ENCODE measurements at places on chromosomes 7 and 10. TPM values are rescaled to one million over a fixed set of nuclear protein-coding genes. Genes with fewer than 3 reads are reported as not detected.

CPN1 gene
- polyA plus RNA-seq, result not detected

GTPBP4 gene
- 6.9 TPM for polyA plus RNA-seq

PNLIPRP3 gene
- polyA plus RNA-seq, result not detected

NODAL gene
- polyA plus RNA-seq, result not detected

SEC23IP gene
- 5.5 TPM for polyA plus RNA-seq

TCAF1 gene
- 9.1 TPM for polyA plus RNA-seq

C7orf33 gene
- polyA plus RNA-seq, result not detected

SHH gene
- 0.35 TPM for polyA plus RNA-seq

TMEM196 gene
- polyA plus RNA-seq, result 1.3 TPM

WNT8B gene
- 0.14 TPM for polyA plus RNA-seq

ZNF804B gene
- polyA plus RNA-seq, result 0.42 TPM

HOXA2 gene
- polyA plus RNA-seq, result 0.28 TPM

DNA sequence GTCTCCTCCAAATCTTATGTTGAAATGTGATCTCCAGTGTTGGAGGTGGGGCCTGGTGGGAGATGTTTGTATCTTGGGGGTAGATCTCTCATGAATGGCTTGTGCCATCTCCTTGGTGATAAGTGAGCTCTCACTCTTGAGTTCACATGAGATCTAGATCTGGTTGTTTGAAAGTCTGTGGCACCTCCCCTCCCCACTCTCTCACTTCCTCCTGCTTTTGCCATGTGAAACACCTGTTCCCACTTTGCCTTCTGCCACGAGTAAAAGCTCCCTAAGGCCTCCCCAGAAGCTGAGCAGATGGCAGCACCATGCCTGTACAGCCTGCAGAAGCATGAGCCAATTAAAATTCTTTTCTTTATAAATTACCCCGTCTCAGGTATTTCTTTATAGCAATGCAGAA lies 23.5 kb downstream of the TMEM229A start:
- no peak for DNase-seq

DNA sequence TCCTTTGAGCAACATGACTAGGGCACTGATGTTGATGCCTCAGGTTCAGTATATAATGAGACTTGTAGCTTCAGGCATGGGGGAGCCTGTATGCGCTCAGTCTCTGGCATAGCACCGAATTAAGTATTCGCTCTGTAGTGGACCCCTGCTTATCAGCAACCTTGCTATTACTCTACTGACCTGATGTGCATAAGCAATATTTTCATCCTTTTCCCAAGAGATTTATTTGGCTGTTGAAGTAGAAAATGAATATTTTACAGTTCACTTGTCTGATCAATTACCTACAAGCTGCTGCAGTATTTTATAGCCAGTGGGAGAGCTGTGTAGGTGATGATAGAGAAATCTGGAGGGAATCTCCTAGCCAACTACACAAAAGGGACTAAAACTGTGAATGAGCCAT lies 781.6 kb upstream of the PHF14 start:
- DNase-seq, result no peak

DNA sequence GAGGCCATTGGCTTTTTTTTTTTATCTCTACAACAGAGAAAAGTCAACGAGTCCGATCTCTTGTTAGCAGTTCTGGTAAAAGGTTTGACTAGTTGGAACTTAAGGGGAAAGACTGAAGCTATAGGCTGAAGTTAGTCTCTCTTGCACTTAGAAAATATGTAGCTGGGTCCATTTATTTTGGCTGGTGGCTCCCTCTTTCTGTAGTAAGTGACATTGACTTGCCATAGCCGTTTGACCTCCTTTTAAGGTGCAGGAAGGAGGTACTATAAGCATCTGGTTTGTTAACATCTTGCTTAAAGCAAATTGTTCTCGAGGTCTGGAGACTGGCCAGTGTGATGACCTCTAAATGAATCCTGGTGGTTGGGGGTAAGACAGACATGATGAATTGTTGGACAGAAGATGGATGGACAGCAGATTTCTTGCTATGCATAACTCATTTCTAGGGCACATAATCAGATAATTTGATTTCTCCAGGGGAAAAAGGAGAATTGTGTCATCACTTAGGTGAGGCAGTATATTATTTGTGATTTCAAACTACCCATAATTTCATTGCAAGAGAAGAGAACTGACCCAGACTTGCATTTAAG lies 356.3 kb upstream of the GALNT17 start:
- no peak for DNase-seq

- DNase-seq, result no peak
These were observed 85.7 kb downstream of the LRGUK start for GRCh38 chr7:134212576-134213546.

DNA sequence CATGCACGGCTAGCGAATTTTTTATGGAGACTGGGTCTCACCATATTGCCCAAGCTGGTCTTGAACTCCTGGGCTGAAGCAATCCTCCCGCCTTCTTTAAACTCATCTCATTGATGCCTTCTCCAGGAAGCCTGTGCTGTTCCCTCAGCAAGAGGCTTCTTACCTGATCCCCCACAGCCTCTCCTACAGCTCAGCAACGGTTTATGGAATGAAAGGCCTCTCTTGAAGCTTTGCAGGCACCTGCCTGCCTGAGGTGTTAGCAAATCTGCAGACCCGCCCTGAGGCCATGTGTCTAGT lies 468 bp upstream of the TRIM56 start:
- DNase-seq, result no peak

DNA sequence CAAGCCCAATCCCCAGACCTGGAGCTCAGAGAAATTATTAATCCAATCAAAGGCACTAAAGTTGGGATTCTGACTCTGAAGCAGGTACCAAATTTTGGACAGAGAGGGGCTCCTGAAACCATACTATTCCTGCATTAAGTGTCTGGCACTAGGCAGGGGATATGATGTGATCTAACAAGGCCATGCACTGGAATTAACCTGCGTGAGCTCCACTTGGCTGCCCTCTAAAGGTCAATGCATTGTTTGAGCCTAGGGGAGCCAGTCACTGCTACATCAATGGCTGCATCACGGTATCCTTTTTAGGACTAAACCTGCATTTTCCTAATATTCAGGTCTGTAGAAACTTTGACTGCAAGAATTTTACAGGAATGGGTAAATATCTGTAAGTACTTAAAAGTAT lies 42.1 kb downstream of the ST8SIA6 start:
- DNase-seq, result no peak

DNA sequence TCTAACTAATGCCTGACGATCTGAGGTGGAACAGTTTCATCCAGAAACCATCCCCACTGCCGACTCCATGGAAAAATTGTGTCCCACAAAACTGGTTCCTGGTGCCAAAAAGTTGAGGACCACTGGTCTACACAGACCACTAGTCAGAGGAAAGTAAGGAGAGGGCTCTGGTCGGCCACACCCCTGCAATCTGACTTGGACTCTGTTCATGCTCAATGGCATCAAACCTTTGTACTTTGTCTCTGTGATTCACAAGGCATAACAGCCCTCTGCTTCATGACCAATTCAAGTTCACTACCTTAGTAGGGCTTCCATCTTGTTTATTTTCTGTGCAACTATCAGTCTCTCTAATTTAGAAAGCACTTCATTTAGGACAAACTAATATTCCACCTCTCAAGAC lies 1.8 kb downstream of the TUBAL3 start:
- DNase-seq, result no peak

DNA sequence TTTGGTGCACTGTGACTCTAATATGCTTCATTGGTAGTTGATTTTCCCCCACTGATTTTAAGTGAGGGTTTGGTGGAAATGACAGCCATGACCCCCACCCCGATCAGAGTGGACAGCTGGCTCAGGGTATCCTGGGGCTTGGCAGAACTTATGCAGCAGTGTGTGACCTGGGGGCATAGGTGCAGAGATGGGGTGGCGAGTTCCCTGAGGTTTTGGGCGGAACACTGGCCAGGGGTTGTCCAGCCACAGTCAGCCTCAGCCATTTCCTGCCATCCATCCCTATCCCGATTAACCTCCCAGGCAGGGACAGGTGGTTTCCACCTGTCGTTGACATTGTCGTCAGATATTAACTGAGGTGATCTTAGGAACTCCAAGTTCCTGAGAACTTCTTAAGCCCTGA lies 155.8 kb upstream of the CHST15 start:
- no peak for DNase-seq

DNA sequence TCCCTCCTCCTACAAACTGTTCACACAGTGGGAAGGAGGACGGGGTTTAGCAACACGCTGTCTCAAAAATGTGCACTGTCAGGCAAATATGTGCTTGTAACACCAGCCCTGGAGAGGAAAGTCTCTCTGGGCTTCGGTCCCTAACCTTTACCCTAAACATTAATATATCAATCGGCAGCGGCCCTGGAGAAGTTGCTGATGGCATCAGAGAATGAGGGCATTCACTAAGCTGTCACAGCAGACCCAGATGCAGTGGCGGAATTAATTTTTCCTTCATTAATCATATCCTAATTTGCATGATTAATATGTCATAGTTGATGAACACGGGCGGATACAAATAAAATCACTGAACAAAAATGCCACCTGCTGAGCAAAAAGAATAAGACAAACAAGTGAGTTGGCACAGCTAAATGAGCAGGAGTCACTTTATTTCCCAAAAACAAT lies 45.2 kb upstream of the INSIG1 start:
- DNase-seq, result no peak

DNA sequence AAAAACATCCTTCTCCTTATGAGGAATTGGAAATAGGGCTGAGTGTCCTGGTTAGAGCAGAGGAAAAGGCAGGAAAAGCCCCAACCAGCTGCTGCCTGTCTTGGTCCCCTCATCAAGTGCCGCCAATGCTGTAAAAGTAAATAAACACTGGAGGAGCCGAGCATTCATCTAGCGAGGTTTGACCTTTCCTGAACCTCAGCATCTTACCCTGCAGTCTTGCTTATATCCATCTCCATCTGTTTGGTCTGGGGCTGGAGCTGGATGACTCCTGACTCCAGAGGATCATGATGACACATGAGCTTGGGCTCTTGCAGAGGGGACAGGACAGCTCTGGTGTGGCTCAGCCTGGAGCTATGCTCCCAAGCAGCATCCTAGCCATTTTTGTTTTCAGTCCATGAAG lies 501.1 kb downstream of the TNS3 start:
- no peak for DNase-seq

- no peak for DNase-seq
These were observed 129.8 kb downstream of the GPR158 start for GRCh38 chr10:25304606-25305005.

GRCh38 chr7:93757426-93757825 lies 133.1 kb downstream of the TFPI2 start:
- DNase-seq, result no peak

GRCh38 chr7:137601642-137602041 lies 245.1 kb downstream of the DGKI start:
- DNase-seq, result no peak

DNA sequence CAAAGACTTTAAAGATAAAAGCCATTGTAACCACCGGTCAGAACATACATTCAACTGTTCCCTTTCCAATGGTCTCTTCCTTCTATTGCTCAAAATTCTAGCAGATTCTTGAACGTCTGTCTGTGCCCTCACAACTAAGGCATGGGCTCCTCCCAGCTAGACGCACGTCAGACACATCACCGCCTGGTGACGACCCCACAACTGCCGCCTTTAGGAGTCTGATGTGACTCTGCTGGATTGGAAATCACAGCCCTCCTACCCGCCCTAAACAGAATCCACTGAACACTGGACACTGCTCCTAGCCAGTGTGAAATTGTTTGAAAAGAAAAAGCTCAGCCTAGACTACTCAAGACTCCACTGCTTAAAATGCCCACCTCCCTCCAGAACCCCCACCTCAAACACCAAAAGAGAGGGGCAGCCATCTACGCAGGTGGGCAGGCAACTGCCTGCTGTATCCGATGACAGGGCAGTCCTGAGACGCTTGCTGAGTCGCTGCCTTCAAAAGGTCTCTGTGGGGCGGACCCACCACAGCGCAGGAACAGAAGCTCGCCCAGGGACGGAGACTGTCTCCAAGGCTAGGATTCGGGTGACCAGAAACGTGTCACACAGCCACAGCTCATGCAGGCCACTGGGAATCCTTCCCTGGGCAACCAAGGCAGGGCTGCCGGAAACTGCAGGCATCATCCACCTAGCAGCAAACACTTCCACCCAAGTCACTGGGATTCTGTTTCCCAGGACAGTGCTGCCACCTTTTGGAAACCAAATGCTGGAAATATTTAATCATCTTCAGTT lies 34.7 kb downstream of the GSDME start:
- DNase-seq, result no peak

GRCh38 chr7:127417346-127417745 lies 24.8 kb upstream of the ZNF800 start:
- DNase-seq, result no peak

- DNase-seq, result no peak
These were observed 1361.7 kb downstream of the XPNPEP1 start for GRCh38 chr10:108561649-108562048.

DNA sequence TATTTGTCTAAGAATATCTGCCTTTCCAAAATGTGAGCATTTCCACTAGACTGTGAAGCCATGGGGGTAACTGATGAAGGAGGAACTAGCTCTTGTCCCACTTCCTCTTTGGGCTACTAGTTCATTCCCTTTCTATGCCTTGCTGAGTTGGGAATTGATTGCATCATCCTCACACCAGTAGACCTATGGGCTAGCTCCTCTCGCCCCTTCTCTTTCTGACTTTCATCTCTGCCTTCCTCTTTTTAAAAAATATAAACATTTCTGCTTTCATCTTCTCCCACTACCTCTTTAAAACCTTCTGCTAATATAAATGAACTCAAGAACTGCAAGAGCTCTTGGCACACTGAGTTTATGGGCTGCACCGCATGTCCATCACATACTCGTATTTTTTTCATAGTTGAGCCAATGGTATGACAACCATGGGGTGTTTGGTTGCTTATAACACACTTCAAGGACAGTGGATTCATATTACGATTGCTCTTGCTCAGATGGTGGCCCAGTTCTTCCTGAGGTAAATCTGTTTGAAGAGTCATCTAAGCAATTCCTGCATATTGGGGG lies 182.0 kb downstream of the REEP3 start:
- DNase-seq, result peak; percentile 45

GRCh38 chr7:157987906-157988305 lies 599.7 kb downstream of the PTPRN2 start:
- DNase-seq, result no peak

DNA sequence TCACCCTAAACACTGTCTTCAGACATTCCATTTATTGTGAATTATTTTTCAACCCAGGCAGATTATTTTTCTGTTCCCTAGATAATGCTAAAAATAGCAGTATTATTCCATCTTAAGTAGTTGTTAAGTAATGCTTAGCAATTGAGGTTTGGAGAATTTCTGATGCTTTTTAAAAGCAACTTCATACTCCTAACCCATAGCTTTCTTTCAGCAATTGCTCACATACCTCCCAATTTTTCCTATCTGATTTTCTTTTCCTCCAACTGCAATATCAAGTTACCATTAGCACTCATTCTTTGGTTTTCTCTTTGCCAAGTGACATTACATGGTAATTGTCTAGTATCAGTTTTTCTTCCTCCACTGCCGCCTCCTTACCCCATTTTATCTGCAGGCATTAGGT lies 104.7 kb downstream of the GPR85 start:
- no peak for DNase-seq

DNA sequence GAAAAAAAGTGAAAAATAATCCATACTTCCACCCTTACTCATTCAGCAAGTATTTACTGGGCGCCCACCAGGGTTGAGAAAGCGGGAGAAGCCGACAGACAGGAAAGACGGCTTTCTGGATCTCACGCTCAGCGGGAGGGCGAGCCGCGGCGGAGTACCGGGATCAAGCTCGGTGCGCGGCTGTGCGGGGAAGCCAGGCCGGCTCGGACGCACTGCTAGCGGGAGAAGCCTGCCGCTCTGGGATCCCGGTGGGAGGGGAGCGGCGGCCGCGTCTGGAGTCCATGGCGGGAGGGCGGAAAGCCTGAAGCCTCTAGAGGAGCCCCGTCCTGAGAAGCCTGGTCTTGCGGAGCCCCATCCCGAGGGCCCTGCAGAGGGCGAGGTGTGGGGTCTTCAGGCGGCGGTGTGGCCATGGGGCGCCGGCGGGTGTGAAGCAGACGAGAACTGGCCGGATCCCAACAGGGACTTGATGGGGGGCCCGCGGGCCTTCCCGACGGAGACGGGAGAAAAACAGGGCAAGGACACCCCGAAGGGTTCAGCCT lies 82.9 kb downstream of the VIPR2 start:
- peak; percentile 61 for DNase-seq

All from pancreas (tissue), 10 donors.